ENCODE measurements at places on chromosomes 5 and 9. TPM values are rescaled to one million over a fixed set of nuclear protein-coding genes. Genes with fewer than 3 reads are reported as not detected.

MRPS27 gene
- 71.3 TPM for polyA plus RNA-seq

NUTM2G gene
- polyA plus RNA-seq = not detected

OR2Y1 gene
- polyA plus RNA-seq = not detected

STK32A gene
- polyA plus RNA-seq = not detected

DMRT3 gene
- polyA plus RNA-seq = not detected

ZNF618 gene
- polyA plus RNA-seq = 8.0 TPM

KLHL3 gene
- 2.9 TPM for polyA plus RNA-seq

GADD45G gene
- 0.08 TPM for polyA plus RNA-seq

UBE2QL1 gene
- 0.01 TPM for polyA plus RNA-seq

HMGXB3 gene
- 35.5 TPM for polyA plus RNA-seq

NFIL3 gene
- 5.9 TPM for polyA plus RNA-seq

OR1L6 gene
- not detected for polyA plus RNA-seq

GABRA1 gene
- polyA plus RNA-seq = not detected

ELOVL7 gene
- polyA plus RNA-seq = 5.6 TPM

SYK gene
- polyA plus RNA-seq = 4.1 TPM

PHF24 gene
- polyA plus RNA-seq = 0.07 TPM

NANS gene
- 69.6 TPM for polyA plus RNA-seq

BRINP1 gene
- polyA plus RNA-seq = 0.82 TPM

CMYA5 gene
- polyA plus RNA-seq = 0.41 TPM

PCDHGA12 gene
- 1.1 TPM for polyA plus RNA-seq

HK3 gene
- 0.22 TPM for polyA plus RNA-seq

FAM221B gene
- polyA plus RNA-seq = not detected

PCDHGB5 gene
- polyA plus RNA-seq = 8.6 TPM

PLPP7 gene
- polyA plus RNA-seq = not detected

BHMT2 gene
- polyA plus RNA-seq = 0.03 TPM

CCNO gene
- 3.0 TPM for polyA plus RNA-seq

ADAM19 gene
- 32.3 TPM for polyA plus RNA-seq

CRHBP gene
- polyA plus RNA-seq = not detected

ACTBL2 gene
- 0.10 TPM for polyA plus RNA-seq

DDX4 gene
- not detected for polyA plus RNA-seq

FOXD4L4 gene
- 0.02 TPM for polyA plus RNA-seq

TLX3 gene
- not detected for polyA plus RNA-seq

MAP1B gene
- polyA plus RNA-seq = 4.0 TPM

PCDHB13 gene
- polyA plus RNA-seq = 0.16 TPM

PCA3 gene
- polyA plus RNA-seq = not detected

SPATA31A3 gene
- not detected for polyA plus RNA-seq

GMCL2 gene
- polyA plus RNA-seq = not detected

CAST gene
- 339 TPM for polyA plus RNA-seq

TRIM36 gene
- polyA plus RNA-seq = 3.5 TPM

F2R gene
- polyA plus RNA-seq = 46.2 TPM

SLC34A3 gene
- not detected for polyA plus RNA-seq

SPAG8 gene
- polyA plus RNA-seq = 0.23 TPM

CDC20B gene
- 0.05 TPM for polyA plus RNA-seq

MCIDAS gene
- polyA plus RNA-seq = 0.42 TPM

CATSPER3 gene
- polyA plus RNA-seq = 0.09 TPM

FIBCD1 gene
- 1.8 TPM for polyA plus RNA-seq

NRG2 gene
- polyA plus RNA-seq = 1.9 TPM

C5orf52 gene
- not detected for polyA plus RNA-seq

TMEM141 gene
- polyA plus RNA-seq = 165 TPM

C5orf47 gene
- polyA plus RNA-seq = not detected

GPR150 gene
- polyA plus RNA-seq = 0.07 TPM

CDH9 gene
- not detected for polyA plus RNA-seq

STK10 gene
- polyA plus RNA-seq = 18.8 TPM

QRFP gene
- not detected for polyA plus RNA-seq

PHYKPL gene
- polyA plus RNA-seq = 9.6 TPM
